ENCODE measurements at places on chromosomes 12 and 14.

DNA sequence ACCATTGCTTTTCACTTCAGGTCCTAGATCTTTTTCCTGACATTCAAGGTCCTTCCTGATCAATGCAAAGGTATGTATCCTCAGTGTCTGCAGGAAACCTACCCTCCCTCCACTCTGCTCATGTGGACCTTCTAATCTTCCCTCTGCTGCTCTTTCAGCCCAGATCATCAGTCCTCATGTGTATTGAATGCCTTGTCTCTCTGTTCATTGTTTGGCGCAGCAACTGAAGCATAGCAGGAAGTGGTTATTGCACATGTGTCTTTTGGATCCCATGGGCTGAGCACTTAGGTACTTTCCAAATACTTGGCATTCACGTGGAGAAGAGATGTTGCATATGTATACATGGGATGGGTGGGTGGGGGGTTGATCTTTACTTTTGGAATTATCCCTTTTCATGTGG lies 4.3 kb upstream of the NIN start:
- DNase-seq = peak; percentile 83

- DNase-seq = no peak
These were observed 68.5 kb downstream of the SPPL3 start for GRCh38 chr12:120835657-120836056.

- DNase-seq = no peak
These were observed 25.2 kb upstream of the KLHL42 start for GRCh38 chr12:27754795-27755194.

DNA sequence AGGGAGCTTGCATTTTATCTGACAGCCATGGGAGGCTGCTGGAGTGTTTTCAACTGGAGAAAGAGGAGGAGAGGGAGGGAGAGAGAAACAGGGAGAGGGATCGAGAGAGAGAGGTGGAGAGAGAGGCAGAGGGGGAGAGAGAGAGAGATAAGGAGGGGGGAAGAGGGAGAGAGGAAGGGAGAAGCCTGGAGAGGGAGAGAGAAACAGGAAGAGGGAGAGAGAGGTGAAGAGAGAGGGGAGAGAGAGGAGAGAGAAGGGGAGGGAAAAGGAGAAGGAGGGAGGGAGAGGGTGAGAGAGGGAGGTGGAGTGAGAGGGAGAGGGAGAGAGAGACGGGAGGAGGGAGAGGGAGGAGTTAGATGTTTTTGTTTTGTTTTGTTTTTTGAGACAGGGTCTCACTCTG lies 45.6 kb downstream of the DNAH10 start:
- DNase-seq = no peak

DNA sequence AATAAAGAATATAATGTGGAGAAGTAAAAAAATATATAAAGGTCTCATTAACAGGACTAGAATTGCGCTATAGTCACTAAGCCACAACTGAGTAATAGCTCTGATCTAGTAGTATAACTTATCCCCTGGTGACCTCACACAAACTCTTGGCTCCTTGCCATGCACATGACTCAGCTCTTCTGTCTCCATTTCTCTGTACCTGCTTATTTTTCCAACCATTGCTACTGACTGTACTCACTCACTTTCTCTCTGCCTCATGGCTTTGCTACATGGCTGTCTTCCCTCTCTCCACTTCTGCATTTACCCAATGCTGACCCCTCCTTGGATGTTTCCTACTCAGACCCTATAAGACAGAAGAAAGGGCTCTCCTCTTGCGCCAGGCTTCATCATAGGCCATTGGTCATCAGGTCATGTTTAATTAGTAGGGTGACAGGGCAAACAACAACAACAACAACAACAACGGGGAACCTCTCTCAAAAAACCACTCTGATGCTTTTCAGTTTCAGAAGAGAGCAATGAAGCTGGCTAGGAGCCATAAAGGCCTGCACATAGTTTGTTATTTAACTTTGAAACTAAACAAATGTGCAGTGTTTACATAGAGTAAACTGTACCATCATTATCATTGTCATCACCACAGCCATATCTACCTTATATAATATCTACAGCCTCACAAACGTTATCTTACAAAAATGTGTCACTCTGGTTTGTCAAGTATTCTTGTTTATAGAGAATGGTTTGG lies 25.6 kb upstream of the KRAS start:
- DNase-seq = peak; percentile 92

DNA sequence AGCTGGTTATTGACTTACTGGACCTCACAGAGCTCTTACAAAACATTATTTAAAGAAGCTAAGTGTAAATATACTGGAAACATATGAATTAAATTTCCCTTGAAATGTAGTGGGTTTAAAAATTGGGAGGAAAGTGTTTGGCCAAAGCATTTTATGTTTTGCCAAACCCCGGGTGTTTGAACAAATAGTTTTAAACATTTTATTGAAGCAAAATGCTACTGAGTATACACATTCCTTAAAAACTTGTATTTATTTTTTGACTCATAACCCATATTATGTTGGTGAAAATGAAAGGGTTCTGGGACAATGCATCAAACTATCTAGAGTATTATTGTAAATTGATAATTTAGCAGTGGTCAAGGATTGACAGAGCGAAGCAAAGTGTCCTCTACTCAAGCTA lies 1048.5 kb downstream of the SLC6A15 start:
- DNase-seq = no peak

- DNase-seq = no peak
These were observed 97.8 kb downstream of the SEC23A start for GRCh38 chr14:39005044-39005880.

GRCh38 chr12:118436986-118437385 lies 60.6 kb downstream of the SUDS3 start:
- DNase-seq = no peak
